Urinary bladder (tissue), 4 donors: ENCODE measurements at places on chromosomes 2 and 18. TPM values are rescaled to one million over a fixed set of nuclear protein-coding genes. Genes with fewer than 3 reads are reported as not detected.

The FRZB gene
- total RNA-seq, result 3.7 TPM

The CAPN14 gene
- total RNA-seq, result 0.42 TPM

The POMC gene
- 1.5 TPM for total RNA-seq

The PID1 gene
- 63.9 TPM for total RNA-seq

The SAG gene
- not detected for total RNA-seq

The CREB1 gene
- total RNA-seq, result 91.5 TPM

The OBSL1 gene
- 43.5 TPM for total RNA-seq

The FAP gene
- total RNA-seq, result 57.7 TPM

The IGFBP2 gene
- 136 TPM for total RNA-seq

The FOXD4L1 gene
- not detected for total RNA-seq

The PLCD4 gene
- 6.7 TPM for total RNA-seq

The TUBA4B gene
- total RNA-seq, result not detected

The TFPI gene
- 177 TPM for total RNA-seq

The C1D gene
- 42.6 TPM for total RNA-seq

The ADRA2B gene
- 1.6 TPM for total RNA-seq

The HADHA gene
- total RNA-seq, result 122 TPM

The ATF2 gene
- total RNA-seq, result 117 TPM

The APCDD1 gene
- total RNA-seq, result 70.8 TPM

The KLHL41 gene
- total RNA-seq, result 88.7 TPM
